ENCODE measurements at places on chromosomes 2 and 18. TPM values are rescaled to one million over a fixed set of nuclear protein-coding genes. Genes with fewer than 3 reads are reported as not detected.
A peak's percentile ranks its signal among the peaks of the same experiment; 100 is the strongest.

DNA sequence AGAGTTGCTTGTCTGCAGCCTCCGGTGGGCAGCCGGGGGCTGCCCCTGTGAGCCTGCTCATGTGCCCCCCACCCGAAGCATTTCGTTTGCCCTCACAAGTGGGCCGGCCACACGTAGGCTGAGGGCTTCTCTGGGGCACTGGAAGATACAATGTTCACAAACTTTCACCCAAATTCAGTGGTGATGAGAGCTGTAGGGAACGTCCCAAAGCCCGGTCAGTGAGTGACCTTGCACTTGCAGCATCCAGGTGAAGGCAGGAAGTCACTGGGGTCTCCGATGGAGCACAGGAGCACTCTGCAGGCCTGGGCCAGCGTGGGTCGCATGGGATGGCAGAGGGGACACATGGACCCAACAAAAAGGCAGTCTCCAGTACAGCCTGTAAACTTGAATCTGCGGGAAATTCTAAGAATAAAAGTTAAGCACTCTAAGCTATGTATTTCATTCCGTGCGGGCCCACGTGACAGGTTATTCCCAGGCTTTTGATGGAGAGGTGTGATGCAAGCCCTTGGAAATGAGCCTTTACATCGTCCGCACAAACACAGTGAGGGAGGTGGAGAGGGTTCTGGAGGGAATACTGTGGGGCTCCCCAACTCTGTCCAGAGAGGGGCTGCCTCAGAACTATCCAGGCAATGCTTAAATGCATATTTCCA lies 42.5 kb downstream of the CNGA3 start:
- DNase-seq: no peak
- no peaks in the 10 kb centered on the region for H3K27me3 ChIP-seq
- no peaks in the 10 kb centered on the region for H3K36me3 ChIP-seq
- H3K27ac ChIP-seq: no peak overlapping the region

GRCh38 chr2:61158356-61158955 lies 3.5 kb upstream of the C2orf74 start:
- H3K36me3 ChIP-seq: peaks cover 4% of the 10 kb centered on the region
- H3K27me3 ChIP-seq: no peaks in the 10 kb centered on the region
- H3K27ac ChIP-seq: no peak overlapping the region
- H3K4me3 ChIP-seq: no peak overlapping the region
- H3K4me1 ChIP-seq: no peaks in the 10 kb centered on the region

- no peaks in the 10 kb centered on the region for H3K36me3 ChIP-seq
- no peak for DNase-seq
- no peak overlapping the region for H3K27ac ChIP-seq
Observed at GRCh38 chr2:71524476-71524875, 71.1 kb downstream of the DYSF start.

The ARPC2 gene
- 151 TPM for total RNA-seq

- no peaks in the 10 kb centered on the region for H3K36me3 ChIP-seq
- no peak for DNase-seq
- H3K4me1 ChIP-seq: peaks cover 5% of the 10 kb centered on the region
Observed at GRCh38 chr2:128498589-128498988, 179.9 kb upstream of the HS6ST1 start.

GRCh38 chr2:75822336-75822735 lies 111.6 kb upstream of the GCFC2 start:
- H3K4me1 ChIP-seq: no peaks in the 10 kb centered on the region
- H3K4me3 ChIP-seq: no peak overlapping the region
- no peak for DNase-seq
- no peaks in the 10 kb centered on the region for H3K27me3 ChIP-seq
- H3K36me3 ChIP-seq: no peaks in the 10 kb centered on the region

GRCh38 chr2:190812506-190813294 lies 67.9 kb upstream of the GLS start:
- no peak overlapping the region for H3K27ac ChIP-seq
- no peak for DNase-seq
- H3K4me3 ChIP-seq: no peak overlapping the region
- no peaks in the 10 kb centered on the region for H3K27me3 ChIP-seq

DNA sequence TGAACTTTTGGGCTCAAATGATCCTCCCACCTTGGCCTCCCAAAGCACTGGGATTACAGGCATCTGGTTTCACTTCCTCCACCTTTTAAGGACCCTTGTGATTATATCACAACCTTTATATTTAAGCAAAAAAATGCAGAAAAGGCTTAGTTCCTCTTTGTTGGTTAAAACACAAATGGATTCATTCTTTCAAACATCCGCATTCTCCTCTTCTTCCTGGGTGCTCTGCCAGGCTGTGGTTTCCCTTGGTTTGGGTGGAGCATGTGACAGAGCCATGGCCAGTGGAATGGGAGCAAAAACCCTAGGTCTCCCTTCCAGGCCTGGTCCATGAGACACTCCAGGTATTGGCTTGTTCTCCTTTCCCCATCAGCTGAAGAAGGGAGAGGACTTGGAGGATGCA lies 9.9 kb upstream of the SLC66A3 start:
- no peaks in the 10 kb centered on the region for H3K36me3 ChIP-seq
- H3K27me3 ChIP-seq: no peaks in the 10 kb centered on the region
- no peak overlapping the region for H3K27ac ChIP-seq
- no peak for DNase-seq
- H3K4me1 ChIP-seq: no peaks in the 10 kb centered on the region
- no peak overlapping the region for H3K4me3 ChIP-seq

The GCG gene
- not detected for total RNA-seq

DNA sequence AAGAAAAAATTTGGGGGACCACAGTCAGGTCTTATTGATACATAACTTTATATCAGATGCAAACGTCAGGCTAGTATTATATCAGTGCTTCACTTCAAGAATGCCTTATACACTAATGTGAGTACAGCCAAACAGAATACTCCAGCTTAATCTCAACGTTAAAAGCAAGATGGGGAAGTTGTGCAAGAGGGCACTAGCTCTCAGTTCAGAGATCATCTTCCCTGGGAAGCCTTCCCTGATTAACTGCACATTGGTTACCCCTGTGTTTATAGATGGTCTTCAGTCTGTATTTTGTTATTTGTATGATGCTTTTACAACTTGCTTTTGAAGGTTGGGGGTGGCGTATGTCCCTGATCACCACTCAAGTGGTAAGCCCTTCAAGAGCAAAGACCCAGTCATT lies 11.4 kb downstream of the EPAS1 start:
- DNase-seq: no peak
- H3K36me3 ChIP-seq: no peaks in the 10 kb centered on the region
- H3K4me1 ChIP-seq: no peaks in the 10 kb centered on the region

The CNGA3 gene
- total RNA-seq: not detected

- no peaks in the 10 kb centered on the region for H3K4me1 ChIP-seq
- H3K36me3 ChIP-seq: no peaks in the 10 kb centered on the region
- no peak overlapping the region for H3K4me3 ChIP-seq
- H3K27ac ChIP-seq: no peak overlapping the region
Observed at GRCh38 chr2:211930331-211930730, 608.3 kb downstream of the ERBB4 start.

- no peak overlapping the region for H3K4me3 ChIP-seq
- no peak for DNase-seq
- H3K27ac ChIP-seq: no peak overlapping the region
- peaks cover 3% of the 10 kb centered on the region for H3K4me1 ChIP-seq
- no peaks in the 10 kb centered on the region for H3K27me3 ChIP-seq
Observed at GRCh38 chr2:196902828-196903227, 23.7 kb downstream of the PGAP1 start.

- H3K27me3 ChIP-seq: no peaks in the 10 kb centered on the region
- H3K4me1 ChIP-seq: no peaks in the 10 kb centered on the region
- H3K36me3 ChIP-seq: no peaks in the 10 kb centered on the region
- DNase-seq: no peak
- H3K4me3 ChIP-seq: no peak overlapping the region
Observed at GRCh38 chr2:186820303-186820702, 28.7 kb downstream of the ZSWIM2 start.

- no peaks in the 10 kb centered on the region for H3K27me3 ChIP-seq
- no peaks in the 10 kb centered on the region for H3K4me1 ChIP-seq
- H3K36me3 ChIP-seq: no peaks in the 10 kb centered on the region
- no peak overlapping the region for H3K27ac ChIP-seq
Observed at GRCh38 chr18:49025767-49026500, 75.2 kb upstream of the SMAD7 start.

DNA sequence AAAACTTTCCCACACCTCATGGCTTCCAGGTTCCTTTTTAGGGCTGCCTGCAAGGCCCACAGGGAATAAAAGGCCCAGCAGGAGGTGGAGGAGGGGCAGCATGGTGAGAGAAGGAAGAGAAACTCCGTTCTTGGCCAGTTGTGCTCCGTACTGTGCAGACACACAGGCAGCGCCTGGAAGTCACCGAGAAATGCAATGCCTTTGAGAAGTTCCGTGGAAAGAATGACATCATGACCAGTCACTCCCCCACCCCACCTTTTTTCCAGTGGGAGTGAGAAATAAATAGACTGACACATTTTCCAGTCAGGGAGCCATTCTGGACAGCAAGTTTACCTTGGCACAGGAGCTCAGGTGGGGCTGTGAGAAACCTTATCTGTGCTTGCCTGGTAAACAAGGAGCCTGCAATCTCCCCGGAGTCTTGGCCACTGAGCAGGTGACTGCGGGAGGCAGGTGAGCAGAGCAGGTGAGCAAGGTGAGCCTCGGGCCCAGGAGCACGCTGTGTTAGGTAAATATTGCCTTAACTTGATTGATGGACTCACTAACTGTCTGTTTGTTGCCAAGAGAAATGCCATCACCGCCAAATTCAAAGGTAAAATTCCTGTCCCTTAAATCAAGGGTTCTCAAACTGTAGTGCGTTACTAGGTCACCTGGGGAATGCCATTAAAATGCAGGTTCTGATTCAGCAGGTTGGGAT lies 13.5 kb upstream of the LBH start:
- H3K4me3 ChIP-seq: no peak overlapping the region
- H3K27me3 ChIP-seq: no peaks in the 10 kb centered on the region
- peaks cover 9% of the 10 kb centered on the region for H3K4me1 ChIP-seq

- H3K4me1 ChIP-seq: no peaks in the 10 kb centered on the region
- H3K27ac ChIP-seq: no peak overlapping the region
- H3K4me3 ChIP-seq: no peak overlapping the region
- H3K36me3 ChIP-seq: no peaks in the 10 kb centered on the region
- DNase-seq: no peak
Observed at GRCh38 chr2:174617120-174617519, 19.5 kb upstream of the WIPF1 start.

The RASGRP3 gene
- not detected for total RNA-seq

The DSG3 gene
- not detected for total RNA-seq

DNA sequence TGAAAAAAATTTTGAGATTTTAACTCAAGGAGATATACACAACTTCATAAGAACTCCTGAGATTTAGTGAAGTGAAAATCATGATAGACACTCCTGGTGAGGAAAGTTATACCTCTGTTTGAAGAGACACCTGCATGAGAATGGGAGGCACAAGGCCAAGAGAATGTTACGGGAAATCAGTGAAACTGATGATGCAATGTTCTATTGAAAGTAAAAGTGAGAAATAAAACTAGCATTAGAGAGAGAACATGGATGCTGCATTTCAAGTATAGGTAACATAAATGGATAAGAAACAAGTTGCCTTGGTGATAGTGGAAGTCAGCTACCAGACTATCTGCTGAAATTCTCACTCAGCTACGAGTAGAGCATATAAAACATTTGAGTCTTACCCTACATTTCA lies 562.1 kb upstream of the FANCL start:
- no peak overlapping the region for H3K27ac ChIP-seq
- no peaks in the 10 kb centered on the region for H3K36me3 ChIP-seq
- no peaks in the 10 kb centered on the region for H3K4me1 ChIP-seq
- no peak for DNase-seq
- H3K27me3 ChIP-seq: no peaks in the 10 kb centered on the region
- H3K4me3 ChIP-seq: no peak overlapping the region

DNA sequence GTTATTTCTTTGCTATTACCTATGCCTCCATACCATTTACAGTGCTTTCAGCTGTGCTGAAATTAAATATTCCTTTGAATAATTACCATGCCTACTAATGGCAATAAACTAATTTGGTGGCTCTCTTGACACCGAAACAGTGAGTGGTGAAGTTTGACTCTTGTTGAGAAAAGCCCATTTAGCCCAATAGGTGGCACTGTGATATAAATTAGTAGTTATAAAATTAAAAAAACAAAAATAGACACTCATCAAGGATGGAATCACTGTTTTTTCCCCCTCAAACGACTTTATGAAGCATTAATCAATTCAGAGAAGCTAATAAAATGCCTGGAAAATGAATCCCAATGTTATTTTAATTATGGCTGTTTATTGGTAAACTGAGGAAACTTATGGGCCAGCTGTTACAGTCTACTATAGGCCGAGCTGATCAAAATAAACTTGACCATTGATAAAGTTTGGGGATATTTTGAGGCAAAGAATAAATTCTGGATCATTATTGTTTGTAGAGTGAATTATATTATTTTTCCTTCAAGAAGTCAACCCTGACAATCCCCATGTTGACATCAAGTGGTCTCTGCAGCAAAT lies 339.6 kb downstream of the TRIB2 start:
- no peak overlapping the region for H3K27ac ChIP-seq
- no peaks in the 10 kb centered on the region for H3K36me3 ChIP-seq
- DNase-seq: peak; percentile 19
- no peaks in the 10 kb centered on the region for H3K4me1 ChIP-seq

- H3K36me3 ChIP-seq: no peaks in the 10 kb centered on the region
- peak; percentile 46 for DNase-seq
- H3K27ac ChIP-seq: peak overlapping the region; percentile 97
- H3K4me1 ChIP-seq: peaks cover 38% of the 10 kb centered on the region
- H3K4me3 ChIP-seq: peak overlapping the region; percentile 10
Observed at GRCh38 chr2:226483143-226483542, 316.5 kb downstream of the IRS1 start.

DNA sequence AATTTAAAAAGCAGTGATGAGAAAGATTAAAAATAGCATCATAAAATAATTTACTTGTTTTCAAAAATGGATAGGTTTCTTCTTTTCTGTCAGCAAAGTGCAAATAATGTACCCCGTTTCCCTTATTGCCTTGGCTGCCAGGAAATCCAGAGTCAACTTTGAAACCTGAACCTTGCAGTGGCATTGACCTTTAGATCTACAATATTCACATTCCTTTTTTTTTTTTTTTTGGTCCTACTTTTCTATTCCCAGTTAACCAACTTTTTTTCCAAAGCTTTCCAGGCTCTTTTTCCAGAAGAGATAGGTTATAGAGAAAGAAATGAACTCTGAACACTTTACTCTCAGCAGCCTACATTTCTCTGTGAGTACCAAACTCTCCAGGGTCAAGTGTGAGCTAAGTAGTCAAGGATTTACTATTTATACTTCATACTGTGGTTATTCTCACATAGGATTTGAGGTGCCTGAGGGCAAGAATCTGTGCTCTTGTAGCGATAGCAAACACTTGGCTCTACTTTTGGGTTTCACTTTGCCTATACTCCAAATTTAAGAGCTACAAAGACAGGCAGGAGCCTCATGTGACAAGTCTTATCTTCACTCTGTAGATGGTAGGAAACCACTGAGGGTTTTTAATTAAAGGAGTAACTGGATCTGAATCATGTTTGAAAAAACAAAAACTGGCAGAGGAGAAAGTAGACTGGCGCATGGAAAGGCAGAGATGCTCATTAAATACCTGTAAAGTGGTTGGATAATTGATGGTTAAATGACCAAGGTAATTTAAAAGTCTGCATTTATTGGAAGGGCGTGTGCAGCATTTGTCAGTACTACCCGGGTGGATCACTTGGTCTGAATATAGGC lies 63.2 kb upstream of the TMEM17 start:
- peaks cover 11% of the 10 kb centered on the region for H3K4me1 ChIP-seq
- H3K4me3 ChIP-seq: no peak overlapping the region
- DNase-seq: no peak
- H3K27me3 ChIP-seq: peaks cover 37% of the 10 kb centered on the region
- no peak overlapping the region for H3K27ac ChIP-seq
- H3K36me3 ChIP-seq: no peaks in the 10 kb centered on the region

GRCh38 chr2:42810971-42811811 lies 18.8 kb upstream of the HAAO start:
- H3K27ac ChIP-seq: no peak overlapping the region
- peak; percentile 81 for DNase-seq
- peak overlapping the region; percentile 62 for H3K4me3 ChIP-seq
- H3K4me1 ChIP-seq: peaks cover 7% of the 10 kb centered on the region

Data from neural progenitor cell (in vitro differentiated cells).